HuH-7.5 (cell line): ENCODE measurements at places on chromosomes 3 and 15.

- DNase-seq: peak; percentile 42
Measured at GRCh38 chr3:128011140-128011539, 41.1 kb upstream of the SEC61A1 start.

- DNase-seq: peak; percentile 9
Measured at GRCh38 chr3:103308921-103309320, 874.1 kb downstream of the ZPLD1 start.

GRCh38 chr3:58250093-58250707 lies 12.6 kb downstream of the ABHD6 start:
- DNase-seq: no peak

DNA sequence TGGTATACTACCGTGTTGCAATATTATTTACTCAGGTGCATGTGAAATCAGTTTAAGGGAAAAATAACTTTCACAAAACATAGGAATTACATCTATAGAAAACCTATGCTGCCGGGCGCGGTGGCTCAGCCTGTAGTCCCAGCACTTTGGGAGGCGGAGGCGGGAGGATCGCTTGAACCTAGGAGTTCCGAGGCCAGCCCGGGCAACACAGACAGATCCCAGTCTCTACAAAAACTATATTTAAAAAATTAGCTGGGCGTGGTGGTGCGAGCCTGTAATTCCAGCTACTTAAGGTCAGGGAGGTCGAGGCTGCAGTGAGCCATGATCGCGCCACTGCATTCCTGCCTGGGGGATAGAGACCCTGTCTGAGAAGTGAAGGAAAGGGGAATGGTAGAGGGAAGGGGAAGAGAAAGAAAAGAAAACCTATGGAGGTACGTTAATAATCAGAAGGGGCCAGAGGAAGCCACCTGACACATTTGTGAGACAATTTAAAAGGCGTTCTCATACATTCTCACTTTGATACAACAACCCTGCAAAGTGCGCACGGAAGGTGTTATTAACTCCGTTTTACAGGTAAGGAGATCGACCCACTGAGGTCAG lies 456 bp upstream of the TMEM62 start:
- DNase-seq: no peak

GRCh38 chr15:100284191-100284590 lies 57.6 kb downstream of the ADAMTS17 start:
- no peak for DNase-seq

GRCh38 chr3:171672538-171672937 lies 137.7 kb downstream of the PLD1 start:
- DNase-seq: no peak

DNA sequence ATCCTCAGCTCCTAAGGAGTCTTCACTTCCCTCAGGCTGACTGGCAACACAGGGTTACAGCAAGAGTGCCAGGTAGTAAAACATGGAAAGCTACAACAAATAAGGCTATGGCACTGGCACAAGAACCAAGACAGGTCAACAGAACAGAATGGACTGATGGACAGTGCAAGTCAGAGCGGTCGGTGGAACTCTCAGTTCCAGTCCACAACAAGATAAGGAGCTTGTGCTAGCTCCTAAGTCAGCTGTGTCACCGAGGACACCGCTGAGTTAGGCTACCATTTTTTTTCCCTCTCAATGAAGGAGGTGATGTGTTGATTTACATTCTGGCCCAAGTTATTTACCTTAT lies 55.9 kb upstream of the LIMD1 start:
- no peak for DNase-seq

DNA sequence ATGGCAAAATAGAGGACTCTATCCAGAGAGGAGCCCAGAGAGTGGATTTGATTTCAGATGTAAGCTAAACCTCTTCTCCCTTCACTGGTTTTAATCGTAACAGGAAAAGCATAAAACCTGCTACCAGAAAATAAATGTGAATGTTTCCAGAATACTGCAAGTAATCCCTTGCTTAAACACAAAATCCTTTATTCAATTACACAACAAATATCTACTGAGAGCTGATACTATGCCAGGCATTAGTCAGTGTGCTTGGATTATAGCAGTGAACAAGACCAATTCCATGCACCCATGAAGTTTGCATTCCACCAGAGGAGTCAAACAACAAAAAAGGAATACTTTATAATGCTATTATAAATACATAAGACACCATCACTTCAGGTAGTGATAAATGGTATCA lies 15.1 kb downstream of the AVEN start:
- DNase-seq: no peak

GRCh38 chr3:186890911-186891310 lies 39.4 kb upstream of the ST6GAL1 start:
- no peak for DNase-seq

DNA sequence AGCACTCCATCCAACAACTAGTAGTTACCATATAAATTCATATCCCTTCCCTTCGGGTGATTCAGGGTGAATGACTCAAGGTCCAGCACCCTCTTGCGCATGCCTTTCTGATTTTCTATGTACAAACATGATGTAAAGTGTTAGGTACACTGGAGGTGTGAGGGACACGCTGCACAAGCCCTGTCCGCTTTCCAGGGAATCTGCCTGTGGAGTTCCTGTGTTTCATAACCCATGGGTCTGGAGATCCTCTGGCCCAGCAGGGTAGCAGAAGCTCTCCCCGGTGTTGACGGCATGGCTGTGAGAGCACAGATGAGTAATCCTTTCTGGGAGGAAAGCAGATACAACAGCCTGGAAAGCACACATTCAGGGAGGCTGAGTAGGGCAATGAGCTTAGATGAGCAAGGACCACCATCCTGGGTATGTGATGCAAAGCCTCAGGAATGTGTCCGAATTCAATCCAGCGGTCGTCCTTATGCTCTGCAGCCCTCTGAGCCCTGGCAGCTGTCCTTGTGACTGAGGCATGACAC lies 142.9 kb upstream of the TP63 start:
- no peak for DNase-seq
